Amygdala (tissue), 56 donors: ENCODE measurements at places on chromosomes 16 and 17.

DNA sequence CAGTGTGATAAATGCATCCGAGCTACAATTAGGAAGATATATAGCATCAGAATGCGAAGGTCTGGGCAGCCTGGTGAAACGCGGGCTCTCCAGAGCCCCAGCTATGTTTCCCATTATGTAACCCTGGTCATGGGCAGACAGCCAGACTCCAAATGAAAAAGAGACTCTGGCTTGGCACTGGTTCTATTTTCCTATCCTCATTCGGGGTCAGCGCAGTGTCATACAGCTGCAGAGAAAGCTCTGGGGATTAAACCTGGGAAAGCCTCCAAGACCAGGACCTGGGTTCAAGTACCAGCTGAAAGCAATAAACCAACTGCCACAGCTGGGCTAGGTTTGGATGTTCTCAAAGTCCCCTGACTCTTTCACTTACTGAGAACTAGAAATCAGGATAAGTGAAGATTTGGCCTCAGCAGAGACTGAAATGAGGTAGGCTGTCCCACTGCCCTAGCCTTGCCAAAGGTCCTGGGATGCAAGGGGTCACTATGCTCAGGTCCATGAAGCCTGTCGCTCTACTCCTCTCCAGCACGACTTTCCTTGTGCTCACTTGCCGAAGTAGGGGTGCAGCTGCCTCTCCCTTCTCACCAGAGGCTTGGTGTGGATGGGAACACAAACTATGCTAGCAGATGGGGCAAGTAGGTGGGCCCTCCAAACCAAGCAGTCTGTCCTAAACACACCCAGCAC, 123.8 kb downstream of the SMG6 start:
- DNase-seq, result peak; percentile 34

DNA sequence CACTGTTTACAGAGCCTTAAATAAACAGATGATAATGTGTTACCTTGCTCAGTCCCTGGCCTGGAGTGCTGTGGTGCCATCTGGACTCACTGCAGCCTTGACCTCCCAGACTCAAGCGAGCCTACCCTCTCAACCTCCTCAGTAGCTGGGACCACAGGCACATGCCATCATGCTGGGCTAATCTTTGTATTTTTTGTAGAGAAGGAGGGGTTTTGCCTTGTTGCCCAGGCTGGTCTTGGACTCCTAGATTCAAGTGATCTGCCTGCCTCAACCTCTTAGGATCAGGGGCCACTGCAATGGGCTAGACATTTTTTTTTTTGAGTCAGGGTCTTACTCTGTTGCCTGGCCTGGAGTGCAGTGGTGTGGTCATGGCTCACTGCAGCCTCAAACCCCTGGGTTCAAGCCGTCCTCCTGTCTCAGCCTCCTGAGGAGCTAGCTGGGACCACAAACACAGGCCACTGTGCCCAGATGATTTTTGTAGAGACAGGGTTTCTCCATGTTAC, 5.0 kb upstream of the NAGLU start:
- DNase-seq, result no peak

DNA sequence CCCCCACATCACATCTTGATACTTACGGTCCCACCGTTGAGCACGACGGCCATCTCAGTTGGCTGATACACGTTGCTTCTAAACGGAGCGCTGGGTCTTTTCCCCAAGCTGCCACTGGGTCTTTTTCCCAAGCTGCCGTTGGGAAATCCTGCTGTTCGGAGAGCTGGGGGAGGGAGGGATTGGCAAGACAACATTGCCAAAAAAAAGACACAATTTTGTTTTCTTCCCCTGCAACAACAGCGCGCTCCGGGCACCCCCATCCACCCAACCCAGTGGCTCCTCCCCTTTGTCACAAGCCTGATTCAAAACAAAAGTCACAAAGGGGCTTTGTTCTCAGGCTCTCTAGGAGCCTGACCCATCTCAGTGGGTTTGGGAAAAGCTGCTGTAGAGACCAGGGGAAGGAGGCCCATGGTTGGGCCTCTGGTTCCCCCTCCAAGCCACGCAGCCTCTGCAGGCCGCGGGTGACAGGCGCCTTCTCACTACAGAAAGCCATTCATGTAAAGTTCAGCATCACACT, 22.8 kb downstream of the GPRC5B start:
- DNase-seq, result peak; percentile 34

DNA sequence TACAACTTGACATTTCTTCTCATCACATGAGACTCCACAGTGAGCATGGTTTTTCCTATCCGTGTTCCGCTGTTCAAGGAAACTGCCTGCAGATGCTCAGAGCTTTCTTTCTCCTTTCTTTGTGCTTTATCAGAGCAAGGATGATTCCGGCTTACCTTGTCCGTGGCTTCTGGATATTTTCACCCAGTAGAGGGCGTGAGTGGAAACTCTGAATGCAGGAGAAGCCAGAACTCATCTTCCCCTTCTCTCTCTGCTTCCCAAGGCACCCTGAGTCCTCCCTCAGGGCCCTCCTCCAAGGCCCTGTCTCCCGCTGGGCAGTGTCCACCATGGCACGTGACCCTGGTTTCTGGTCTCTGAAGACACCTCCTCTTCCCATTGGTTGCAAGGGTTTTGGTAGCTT, 721.1 kb upstream of the RBFOX1 start:
- no peak for DNase-seq

DNA sequence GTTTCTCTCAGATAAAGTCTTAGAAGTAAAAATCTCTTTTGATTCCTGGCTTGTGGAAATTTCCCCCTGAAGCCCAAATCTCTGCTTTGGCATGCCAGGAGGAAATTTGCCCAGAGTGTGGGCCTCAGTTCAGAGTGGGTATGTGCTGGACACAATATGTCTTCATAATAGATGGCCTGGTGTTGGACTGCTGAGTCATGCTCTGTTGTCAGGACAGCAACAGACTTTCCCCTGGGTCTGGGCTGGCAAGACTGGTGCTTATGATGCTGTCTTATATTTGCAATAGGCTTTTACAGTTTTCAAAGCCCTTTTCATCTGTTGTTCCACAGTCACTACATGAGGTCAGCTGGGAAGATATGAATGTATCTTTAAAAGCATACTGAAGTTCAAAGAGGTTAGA, 57.0 kb downstream of the SHISA9 start:
- no peak for DNase-seq

- DNase-seq, result no peak
Observed at GRCh38 chr16:77781091-77781490, 7.3 kb upstream of the VAT1L start.

GRCh38 chr17:17116406-17116805, 74.1 kb downstream of the MPRIP start:
- no peak for DNase-seq

GRCh38 chr16:81550432-81550808, 105.8 kb downstream of the CMIP start:
- DNase-seq, result no peak

- DNase-seq, result no peak
Observed at GRCh38 chr17:68591583-68591982, 9.6 kb downstream of the FAM20A start.

GRCh38 chr17:75707079-75707571, 14.1 kb upstream of the ITGB4 start:
- DNase-seq, result no peak

DNA sequence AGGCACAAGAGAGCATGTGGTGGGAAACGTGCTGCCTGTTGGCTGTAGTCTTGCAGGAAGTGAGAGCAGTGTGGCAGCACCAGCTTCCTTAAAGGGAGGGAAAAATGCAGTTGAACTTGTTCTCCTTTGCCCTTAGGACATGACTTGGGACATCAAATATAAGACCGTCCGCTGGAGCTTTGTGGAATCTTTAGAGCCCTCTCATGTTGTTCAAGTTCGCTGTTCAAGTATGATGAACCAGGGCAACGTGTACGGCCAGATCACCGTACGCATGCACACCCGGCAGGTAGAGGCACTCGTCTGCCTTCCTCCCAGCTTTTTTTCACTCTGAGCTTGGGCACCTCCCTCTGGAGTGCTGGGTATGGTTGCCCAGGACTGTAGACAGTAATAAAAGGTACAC, 23.3 kb downstream of the GPR179 start:
- no peak for DNase-seq

DNA sequence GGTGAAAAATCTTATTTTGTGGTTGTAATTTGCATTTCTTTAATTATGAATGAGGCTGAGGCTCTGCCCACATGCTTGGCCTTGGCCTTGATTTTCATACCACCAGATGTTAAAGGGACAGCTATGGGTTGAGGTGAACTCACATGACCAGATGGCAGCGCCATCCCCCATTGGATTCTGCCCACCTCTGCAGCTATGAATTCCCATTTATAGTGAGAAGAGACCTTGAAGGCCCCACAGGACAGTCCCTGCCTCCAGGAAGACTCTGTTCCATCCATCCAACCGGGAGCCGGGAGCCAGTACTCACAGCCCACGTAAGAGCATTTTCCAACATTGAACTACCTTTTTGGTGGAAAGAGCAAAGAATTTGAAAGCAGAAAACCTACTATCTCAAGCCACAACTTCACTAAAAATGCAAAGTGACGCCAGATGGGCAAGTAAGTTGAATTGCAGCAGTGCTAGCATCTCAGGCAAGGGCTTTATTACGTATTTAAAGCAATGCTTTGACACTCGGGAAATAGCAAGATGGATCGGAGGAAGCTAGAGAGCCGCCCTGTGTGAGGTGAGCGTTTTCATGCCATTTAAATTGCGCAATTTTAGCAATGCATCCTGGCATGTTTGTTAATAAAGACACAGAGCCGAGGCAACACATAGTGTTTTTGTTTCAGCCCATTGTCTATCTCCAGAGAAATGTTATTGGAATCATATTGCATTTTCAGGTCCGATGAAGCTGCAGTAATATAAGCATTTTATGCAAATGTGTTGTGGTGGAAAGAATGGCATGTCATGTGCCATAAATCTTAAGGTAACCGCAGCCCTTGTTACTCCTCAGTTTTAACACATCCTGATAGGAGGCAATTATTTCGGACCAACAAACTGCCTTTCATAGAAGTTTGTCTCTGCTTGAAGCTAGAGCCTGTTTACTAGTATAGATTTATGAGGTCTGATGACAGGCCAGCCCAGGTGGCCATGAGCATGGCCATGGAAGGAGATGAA, 273.4 kb upstream of the TNRC6C start:
- DNase-seq, result no peak

DNA sequence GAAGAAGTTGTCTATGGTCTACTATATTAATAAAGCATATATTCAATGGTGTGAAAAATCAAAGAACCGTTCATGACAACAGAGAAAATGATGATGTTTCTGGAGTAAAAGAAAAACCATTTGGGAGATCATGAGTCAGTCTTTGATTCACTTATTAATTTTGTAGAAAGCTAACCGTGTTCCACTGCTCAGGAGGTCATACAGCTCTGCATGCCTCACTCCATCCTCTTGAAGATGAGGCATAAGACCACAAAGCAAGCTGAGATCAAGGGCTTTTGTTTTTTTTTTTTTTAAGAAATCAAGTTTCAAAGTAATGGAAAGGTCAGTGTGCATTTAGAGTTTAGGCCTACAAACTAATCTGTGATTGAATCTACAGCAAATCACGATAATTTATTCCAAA, 206.4 kb downstream of the CEP112 start:
- DNase-seq, result no peak

DNA sequence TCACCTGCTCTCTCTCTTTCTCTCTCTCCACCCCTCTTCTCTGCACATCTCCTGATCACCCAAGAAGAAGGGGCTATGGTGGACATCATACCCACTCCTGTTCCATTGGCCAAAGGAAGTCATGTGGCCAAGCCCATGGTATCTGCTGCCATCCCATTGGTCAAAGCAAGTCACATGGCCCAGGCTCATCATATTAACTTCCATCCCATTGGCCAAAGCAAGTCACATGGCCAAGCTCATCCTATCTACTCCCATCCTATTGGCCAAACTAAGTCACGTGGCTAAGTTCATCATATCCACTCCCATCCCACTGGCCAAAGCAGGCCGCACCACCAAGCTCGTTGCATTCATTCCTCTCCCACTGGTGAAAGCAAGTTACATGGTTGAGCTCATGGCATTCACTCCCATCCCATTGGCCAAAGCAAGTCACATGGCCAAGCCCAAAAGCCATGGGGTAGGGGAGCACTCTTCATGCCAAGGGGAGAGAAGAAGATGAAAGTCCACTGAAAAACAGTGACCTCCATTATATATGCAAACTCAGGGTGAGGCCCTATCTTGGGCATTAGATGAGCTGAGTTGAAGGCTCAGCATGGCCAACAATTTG, 29.2 kb downstream of the SNX20 start:
- no peak for DNase-seq

DNA sequence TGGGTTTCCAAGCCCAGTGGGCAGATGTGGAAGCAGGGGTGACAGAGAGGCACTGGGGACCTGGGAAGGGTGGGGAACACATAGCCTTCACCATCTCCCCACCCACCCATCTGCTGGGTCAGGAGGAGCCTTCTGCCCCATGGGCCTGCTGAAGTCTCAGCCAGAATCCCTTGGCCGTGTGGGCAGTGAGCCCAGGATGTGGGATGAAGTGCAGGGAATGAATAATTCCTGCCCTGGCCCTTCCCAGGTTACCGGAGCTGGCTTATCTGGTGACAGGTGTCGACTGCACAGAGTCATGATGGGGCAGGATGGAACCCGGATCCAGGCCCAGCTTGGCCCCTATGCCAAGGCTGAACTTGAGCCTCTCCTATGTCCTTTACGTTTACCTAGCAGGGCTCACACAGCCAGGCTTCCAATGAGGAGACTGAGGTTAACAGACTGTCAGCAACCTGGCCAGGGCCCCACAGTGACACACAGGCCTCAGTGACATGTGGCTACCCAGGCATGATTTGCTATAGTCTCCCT, 17.5 kb downstream of the ATP2A3 start:
- no peak for DNase-seq

- no peak for DNase-seq
Observed at GRCh38 chr17:81106716-81107115, 58.6 kb upstream of the PVALEF start.
